ENCODE measurements at places on chromosomes 5 and 9.
A peak's percentile ranks its signal among the peaks of the same experiment; 100 is the strongest.

GRCh38 chr5:167585184-167585583, 706.3 kb upstream of the WWC1 start:
- no peak for DNase-seq

DNA sequence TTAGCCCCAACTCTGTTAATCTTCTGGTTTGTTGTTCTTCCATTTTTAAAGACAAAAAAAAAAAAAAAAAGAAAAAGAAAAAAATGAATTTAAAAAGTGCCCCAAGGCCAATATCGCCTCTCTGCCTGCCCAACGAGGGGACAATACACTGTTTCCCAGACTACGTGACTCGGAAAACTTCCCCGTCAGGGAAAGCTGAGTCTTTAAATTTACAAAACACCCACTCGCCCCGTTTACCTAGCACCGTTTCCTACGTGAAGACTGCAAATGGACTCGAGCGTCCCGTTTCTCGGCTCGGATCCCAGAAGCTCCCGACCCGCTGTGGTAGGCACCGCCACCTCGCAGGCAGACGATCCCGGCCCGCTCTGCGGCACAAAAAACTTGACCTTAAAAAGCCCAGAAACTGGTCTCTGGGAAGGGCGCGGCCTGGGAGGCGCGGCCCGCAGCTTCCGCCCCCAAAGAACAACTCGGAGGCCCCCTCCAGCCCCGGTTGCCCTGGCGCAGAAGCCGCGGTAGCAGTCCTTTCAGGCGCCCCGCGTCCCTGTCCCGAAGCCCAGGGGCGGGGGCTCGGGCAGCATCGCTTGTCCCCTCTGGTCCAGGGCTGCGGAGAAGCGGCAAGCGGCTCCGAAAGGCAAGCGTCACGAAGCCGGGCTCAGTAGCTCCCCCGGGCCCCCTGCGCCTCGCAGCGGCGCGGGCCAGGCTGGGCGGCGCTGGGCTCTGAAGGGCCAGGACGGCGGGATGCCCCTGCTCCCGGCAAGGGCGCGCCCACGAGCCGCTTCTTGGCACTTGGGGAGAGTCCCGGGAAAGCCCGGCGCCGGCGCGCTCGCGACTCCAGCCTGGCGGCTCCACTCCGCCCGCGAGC, at the start of gene GCNT4:
Gene GCNT4, minus strand, starts transcription at position 367 of the 862 bp plus-strand sequence. CDS start 22,521 bp downstream, outside the sequence.
- peak; percentile 63 for DNase-seq

- peak; percentile 60 for DNase-seq
Observed at GRCh38 chr5:170293273-170293672, 4.3 kb downstream of the LCP2 start.

- DNase-seq, result no peak
Observed at GRCh38 chr5:82534986-82535385, 256.8 kb upstream of the RPS23 start.

- no peak for DNase-seq
Observed at GRCh38 chr5:166617507-166617906, 1673.9 kb upstream of the WWC1 start.

DNA sequence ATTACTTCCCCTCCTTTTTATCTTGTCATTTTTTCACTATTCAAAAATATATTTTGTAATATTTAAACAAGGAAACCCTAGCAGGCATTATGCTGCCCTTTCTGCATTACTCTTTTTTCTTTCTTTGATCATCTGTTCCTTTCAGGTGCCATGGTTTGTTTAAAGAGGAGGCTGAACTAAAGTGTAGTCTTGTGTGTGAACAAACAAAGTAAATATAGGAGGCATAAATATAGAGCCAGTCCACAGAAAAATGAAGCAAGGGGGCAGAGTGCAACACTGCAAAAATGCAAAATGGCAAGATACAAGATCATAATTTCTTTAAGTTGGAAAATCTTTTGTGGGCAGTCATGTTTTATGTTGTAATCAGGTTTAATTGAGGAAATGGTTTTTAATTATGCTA, 947.3 kb upstream of the COX7C start:
- DNase-seq, result no peak

DNA sequence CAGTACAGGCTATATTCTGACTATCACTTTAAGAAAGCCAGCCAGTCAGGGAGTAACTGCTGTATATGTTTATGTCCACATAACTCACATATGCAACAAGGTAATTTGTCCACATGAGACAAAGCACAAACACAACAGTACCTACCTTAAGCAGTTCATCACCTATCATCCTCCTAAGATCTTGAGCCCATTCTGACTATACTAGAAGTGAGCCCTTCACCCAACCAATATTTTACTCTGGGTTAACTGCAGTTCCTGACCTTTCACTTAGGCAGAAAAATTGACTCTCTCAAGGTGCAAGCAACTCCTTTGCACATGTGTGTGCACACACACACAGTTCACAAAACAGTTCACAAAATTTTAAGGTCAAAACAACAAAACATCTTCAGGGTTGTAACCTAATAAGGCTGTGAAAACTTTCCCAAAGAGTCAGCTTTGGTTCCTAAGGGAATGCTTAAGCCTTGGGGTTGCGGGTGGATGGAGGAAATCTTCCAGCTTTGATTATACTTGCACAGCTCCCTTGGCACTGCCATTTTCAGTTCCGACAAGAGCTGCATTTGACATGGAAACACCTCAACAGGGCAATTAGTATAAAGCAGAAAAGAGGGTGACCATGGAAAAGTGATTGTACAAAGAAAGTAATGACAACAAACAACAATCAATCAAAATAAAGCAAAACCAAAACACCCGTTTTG, 215.3 kb downstream of the NFIB start:
- no peak for DNase-seq

GRCh38 chr9:93951655-93952118, 3.5 kb downstream of the BARX1 start:
- peak; percentile 25 for DNase-seq

DNA sequence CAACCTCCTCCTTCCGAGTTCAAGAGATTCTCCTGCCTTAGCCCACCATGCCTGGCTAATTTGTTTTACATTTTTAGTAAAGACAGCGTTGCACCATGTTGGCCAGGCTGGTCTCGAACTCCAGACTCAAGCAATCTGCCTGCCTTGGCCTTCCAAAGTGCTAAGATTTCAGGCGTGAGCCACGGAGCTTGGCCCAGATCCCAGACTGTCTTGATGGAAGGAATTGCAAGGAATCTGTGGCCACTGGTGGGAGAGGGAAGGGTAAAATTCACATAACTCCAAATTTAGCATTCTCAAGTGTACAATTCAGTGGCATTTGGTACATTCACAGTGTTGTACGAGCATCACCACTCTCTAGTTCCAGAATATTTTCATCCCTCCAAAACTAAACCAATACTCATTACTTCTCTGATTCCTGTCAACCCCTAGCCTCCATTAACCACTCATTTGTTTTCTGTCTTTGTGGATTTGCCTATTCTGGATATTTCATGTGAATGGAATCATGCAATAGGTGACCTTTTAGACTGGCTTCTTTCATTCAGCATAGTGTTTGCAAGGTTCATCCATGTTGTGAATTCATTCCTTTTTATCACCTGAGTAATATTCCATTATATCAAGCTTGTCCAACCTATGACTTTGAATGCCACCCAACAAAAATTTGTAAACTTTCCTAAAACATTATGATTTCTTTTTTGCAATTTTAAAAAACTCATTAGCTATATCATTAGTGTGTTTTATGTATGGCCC, 8.9 kb upstream of the MYO10 start:
- DNase-seq, result no peak

DNA sequence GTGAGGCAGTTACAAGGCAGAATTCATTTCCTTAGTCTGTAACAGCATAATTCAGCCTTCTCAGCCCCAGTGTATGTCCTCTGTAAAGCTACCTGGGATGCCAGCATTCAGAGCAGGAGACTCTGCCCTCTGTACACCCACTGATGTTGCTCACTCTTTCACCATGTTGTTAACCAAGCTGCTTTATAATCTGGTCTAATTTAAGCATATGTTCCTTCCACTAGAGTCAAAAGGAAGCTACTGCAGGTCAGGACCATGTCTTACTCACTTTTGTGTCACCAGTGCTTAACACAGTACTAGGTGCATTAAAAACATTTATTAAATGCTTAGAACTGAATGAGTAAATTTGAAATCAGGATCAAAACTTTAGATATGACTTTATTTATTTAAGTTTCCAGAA, 185.6 kb downstream of the FBXL17 start:
- DNase-seq, result no peak

DNA sequence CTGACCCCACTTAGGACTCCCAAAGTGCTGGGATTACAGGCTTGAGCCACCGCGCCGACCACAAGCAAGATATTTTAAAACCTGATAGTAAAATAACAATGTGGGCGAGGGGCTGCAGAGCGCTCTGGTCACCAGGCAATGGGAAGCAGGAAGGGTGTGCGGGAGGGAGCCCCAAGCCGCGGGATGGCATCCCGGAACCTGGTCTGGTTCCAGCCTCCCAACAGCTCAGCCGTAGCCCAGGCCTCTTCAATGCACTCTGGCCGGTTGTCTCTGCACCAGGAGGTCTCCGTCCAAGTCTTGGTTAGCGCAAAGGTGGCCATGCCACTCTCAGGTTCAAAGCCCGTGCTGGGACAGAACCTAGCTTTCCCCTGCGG, 694 bp upstream of the UAP1L1 start:
- DNase-seq, result no peak

GRCh38 chr5:13524936-13525335, 419.6 kb downstream of the DNAH5 start:
- no peak for DNase-seq

DNA sequence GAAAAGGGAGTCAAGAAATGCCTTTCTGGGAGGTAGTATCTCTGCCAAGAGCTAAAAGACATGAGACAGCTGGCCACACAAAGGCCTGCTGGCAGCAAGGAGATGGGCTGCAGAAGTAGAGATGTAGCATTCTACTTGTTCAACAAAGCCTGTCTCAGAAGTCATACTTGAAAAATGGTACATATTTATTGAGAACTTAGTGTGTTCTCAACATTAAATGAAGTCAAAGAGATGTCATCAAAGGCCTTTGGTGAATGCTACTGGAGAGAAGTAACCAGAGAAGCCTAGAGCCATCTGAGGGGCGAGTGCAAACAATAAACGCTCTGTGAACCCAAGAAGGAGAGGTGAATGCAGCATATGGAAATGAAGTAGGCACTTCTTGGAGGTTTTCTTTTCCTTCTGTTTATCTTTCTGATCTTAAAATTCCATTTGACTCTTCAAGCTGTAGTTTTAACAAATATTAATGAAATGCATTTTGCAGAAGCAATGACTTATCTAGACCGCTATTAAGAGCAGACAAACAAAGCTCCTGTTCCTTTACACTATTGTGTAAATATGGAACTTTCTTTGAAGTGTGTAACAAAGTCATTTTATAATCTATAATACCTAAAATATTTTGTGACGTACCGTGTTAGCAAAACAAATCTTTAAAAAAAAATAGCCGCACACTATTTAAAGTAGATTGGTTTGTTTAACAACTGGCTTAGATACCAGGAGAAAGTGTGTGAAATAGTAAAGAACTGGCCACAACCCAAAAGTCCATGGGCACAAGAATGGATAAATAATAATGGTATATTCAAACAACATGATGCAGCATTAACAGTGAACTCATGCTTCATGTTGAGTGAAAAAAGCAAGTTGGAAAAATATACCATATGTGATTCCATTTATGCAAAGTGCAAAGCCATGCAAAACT, 70.2 kb downstream of the ZNF608 start:
- DNase-seq, result no peak

DNA sequence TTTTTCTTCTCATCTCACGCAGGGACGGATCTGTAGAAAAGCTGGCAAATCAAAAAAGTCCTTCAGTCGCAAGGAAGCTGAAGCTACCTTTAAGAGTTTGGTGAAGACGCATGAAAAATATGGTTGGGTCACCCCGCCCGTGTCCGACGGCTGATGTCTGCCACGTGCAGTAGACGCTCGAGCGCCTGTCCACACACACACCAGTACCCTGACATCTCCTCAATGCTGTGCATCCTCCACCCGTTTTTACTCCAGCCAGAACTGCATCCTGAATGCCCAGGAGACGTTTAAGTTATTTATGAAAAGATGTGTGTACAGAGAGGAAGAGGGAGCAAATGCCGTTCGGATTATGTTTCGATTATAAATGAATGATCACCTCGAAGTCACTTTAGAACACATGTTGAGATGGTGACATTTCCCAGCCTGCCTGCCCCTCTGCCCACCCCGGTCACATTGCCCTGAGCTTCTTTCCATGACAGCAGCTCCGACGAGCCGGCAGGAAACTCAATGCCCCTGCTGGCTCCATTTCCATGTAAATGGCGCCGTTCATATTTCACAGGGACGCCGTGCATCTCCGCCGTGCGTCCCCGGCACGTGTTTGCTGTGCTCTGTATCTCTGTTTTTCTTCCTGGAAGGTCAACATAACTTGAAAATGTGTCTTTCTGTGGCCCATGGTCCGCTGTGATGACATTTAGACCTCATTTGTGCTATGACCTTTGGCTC, 42.7 kb downstream of the UBE2QL1 start:
- no peak for DNase-seq

- no peak for DNase-seq
Observed at GRCh38 chr5:138468133-138468965, 3.1 kb downstream of the EGR1 start.

GRCh38 chr5:103909391-103909790, 346.8 kb upstream of the NUDT12 start:
- no peak for DNase-seq

- DNase-seq, result no peak
Observed at GRCh38 chr5:169290895-169291294, 10.0 kb downstream of the SLIT3 start.

DNA sequence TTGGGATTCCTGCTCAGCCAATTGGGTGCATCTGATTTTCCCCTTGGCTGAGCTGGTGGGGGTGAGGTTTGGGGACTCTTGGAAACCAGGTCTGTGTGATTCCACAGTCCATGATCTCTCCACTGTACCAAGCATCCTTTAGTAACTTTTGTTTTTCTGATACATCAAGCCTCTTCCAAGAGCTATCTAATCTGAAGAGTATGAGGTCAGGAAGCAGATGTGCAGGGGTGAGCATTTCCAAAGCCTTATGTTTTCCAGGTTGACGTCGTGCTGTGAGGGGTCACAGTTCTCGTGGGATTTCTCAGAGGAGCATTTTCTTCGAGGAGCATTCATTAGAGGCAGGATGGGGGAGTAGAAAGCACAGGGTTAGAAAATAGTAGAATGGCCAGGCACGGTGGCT, 95.3 kb downstream of the KLF4 start:
- no peak for DNase-seq

DNA sequence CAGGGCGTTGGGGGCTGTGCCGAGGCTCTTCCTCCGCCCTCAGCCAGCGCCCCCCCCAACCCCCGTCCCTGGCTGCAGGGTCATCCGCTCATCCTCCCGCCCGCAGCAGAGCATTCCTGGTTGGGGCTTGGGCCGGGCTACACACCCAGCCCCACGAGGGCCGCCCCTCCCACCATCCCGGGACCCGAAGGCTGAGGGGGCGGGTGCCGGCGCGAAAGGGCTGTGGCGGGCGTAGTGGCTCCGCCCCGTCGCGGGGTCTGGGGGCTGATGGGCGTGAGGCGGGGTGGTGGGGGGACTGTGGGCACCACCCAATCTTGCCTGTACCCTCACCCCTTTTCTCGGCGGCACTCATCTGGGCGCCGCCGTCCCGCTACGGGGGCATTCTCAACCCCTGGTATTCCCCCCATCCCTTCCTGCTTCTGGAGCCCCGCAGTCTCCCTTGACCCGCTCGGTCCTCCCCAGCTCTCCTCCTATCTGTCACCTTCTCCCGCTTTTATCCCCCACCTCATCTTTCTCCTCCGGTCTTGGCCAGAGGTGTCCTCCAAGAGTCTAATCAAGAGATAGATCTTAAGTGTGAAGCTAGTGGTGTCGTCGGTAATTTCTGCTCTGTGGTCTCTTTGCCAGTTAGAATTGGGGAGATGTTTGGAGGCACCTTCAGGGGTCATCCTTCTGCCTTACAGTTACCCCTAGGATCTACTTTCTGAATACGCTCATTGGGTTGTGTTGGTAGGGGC, 1.6 kb downstream of the FER start:
- no peak for DNase-seq
